ENCODE measurements at places on chromosomes 1 and 21.

- no peak for DNase-seq
Observed at GRCh38 chr21:45558044-45558721, 15.9 kb upstream of the SLC19A1 start.

DNA sequence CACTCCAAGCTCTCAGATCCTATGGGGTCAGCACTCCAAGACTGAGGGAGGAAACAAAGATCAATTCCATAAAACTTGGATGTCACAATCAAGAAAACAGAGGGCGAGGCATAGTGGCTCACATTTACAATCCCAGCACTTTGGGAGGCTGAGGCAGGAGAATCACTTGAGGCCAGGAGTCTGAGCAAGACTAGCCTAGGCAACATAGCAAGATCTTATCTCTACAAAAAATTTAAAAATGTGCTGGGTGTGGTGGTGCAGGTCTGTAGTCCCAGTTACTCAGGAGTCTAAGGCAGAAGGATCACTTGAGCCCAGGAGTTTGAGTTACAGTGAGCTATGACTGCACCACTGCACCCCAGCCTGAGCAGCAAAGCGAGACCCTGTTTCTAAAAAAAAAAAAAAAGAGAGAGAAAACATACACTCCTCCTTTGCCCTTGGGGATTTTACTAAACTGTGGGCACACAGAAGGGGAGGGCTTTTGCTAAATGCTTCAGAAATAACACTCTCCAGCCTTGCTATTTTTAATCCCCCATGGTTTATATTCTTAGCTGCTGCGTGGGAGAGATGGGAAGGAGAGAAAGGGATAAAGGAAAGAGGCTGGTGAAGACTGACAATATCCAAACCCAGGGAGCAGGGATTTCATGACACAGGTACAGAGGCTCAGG is 18.1 kb downstream of the ARHGEF2 start:
- DNase-seq, result no peak

- no peak for DNase-seq
Observed at GRCh38 chr1:50179639-50180038, 70.9 kb downstream of the ELAVL4 start.

DNA sequence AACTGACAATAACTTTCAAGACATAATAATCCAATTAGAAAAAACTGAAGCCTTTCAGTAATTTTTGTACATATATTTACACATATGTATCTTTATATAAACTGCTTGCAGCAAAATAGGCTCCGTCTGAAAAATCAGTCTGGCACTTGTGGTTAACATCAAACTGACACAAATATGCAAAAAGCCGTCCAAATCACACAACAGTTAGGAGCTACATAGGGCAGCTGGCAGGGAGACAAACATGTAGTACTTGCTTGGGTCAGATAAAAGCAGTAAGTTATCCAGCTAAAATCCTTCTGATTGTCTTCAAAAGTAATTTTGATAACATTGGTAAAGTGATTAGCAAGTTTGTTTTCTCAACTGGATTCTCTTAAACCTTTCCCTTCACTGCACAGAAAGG is 14.7 kb upstream of the GUCA2A start:
- no peak for DNase-seq

- no peak for DNase-seq
Observed at GRCh38 chr1:186139115-186139514, 235.9 kb downstream of the TPR start.

GRCh38 chr1:209647156-209647555 is 5.1 kb downstream of the LAMB3 start:
- no peak for DNase-seq

DNA sequence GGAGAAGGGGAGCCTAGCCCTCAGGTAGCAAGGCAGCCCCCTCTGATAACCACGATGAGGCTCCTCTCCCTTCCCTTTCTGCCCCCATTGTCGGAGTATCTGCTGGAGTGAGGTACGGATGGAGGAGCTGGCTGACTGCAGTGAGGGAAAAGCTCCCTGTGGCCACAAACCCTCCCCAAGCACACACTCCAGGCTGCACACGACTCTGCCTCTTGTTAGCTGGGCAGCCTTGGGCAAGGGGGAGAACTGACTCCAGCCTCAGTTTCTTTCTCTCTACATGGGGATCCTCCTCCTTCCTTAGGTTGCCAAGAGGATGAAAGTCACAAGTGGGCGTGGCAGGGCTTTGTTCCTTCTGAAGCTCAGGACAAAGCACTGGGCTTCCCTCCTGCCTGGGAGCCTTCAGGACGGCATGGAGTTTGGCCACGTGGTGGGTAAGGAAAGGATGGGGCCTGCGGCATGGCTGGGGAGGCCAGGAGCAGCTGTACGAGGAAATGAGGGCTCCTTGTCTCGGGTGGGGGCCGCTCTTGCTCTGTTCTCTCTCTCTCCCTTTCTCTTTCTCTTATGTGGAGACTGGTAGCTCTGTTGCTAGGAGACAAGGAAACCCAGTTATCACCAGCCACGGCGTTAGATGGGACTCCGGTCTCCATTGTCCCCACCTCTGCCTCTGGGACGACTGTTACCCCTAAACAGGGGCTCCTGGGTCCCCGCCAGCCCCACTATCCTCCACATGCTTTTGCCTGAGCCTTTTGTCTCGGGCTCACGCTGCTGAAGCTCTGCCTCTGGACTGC is 39.7 kb downstream of the LRP8 start:
- DNase-seq, result no peak

- DNase-seq, result no peak
Observed at GRCh38 chr1:227447531-227447990, 115.8 kb upstream of the ZNF678 start.

DNA sequence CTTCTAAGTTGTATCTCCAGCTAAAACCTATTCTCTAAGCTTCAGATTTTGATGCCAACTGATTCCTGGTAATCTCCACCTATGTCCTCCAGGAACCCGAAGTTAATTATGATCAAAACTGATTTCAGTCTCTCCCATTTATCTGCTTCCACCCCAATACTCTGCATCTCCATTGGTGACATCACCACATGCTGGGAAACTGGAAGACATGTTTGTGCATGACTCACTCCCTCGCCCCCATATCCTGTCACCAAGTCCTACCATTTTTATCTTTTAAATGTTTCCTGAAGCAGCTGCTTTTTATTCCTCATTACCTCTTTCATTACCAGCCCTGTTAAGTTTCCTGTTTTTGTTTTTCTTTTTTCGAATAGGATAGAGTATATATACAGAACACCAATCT is 228.5 kb downstream of the LRRC40 start:
- no peak for DNase-seq

- no peak for DNase-seq
Observed at GRCh38 chr1:113178522-113178921, 105.5 kb downstream of the LRIG2 start.

DNA sequence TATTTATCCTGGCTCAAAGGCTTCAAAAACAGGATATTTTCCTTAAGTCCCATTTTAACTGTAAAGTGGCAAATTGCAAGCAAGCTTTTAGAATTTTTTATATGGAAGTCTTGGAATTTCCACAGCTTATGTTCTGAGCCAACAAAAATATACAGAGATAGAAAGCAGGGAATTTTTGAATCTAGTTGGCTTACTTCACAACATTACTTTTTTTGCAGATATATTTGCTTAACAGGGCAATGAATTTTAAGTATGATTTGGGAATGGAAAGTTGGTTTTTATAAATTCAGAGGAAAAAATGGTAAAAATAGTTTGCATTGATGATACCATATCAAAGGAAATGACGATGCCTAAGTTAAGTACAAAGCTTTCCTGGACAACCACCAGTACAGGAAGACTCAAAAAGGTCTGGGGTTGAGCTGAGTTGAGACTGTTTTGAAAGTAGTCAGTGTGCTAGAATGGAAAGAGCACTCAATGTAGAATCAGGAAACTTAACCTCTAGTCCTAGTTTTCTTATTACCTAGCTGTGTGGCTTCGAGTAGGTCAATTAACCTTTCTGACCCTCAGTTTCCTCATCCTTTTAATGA is 11.0 kb upstream of the VCAM1 start:
- DNase-seq, result no peak

DNA sequence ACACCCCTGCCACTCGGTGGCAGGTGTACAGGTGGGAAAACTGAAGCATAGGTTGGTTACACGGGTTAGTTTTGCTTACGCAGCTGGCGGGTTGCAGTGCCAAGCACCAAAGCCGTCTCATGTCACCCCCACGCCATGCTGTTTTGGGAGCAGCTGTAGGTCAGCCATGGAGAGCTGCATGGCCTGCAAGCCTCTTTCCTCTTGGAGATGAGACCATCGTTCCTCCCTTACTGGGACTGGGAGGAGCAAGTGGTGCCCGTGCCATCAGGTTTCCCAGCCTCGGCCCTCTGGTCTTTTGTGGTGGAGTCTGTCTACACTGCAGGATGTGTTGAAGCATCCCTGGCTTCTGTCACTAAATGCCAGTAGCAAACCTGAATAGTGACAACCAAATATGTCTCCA is 46.9 kb downstream of the AJAP1 start:
- DNase-seq, result no peak
